ENCODE measurements at places on chromosomes 11 and 22.

DNA sequence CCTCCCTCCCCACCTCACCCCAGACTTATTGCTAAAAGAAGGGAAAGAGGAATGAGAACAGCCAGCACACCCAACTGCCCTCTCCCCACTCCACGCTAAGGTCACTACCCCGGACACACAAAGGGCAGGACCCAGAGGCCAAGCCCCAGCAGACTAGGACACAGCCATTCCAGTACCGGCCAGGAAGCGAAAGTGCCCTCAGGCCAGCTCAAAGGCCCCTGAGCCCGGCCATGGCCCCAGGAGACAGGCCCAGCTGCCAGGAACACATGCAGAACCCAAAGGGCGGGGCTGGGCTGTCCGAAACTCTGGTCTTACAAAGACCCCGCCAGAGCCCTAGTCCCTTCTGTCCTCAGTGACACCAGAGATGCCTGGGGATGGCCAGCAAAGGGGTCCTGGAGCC lies 5.5 kb downstream of the RCOR2 start:
- no peak for DNase-seq

GRCh38 chr11:120774591-120775386 lies 249.1 kb upstream of the TBCEL start:
- no peak for DNase-seq

GRCh38 chr11:3134218-3134621 lies 30.9 kb downstream of the OSBPL5 start:
- no peak for DNase-seq

GRCh38 chr11:67448220-67448609 lies 4.3 kb downstream of the GPR152 start:
- DNase-seq = no peak

- no peak for DNase-seq
These were observed 35.4 kb upstream of the LMO1 start for GRCh38 chr11:8298801-8299786.

DNA sequence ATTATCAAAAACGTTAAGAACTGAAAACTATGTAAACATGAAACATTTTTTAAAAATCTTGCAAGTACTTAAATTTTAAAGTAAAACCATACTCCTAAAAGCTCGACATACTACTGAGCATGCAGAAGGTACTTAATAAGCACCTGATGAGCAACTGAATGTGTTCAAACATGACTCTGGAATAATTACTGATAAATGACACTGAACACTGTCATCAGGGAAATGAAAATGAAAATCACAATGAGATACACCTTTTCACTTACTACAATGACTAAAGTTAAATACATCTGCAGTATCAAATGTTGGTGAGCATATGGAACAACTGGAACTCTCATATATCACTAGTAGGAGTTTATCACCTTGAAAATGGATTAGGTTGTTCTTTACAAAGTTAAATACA lies 65.2 kb downstream of the PICALM start:
- no peak for DNase-seq

GRCh38 chr11:133425245-133425644 lies 107.1 kb downstream of the OPCML start:
- DNase-seq = no peak

GRCh38 chr11:128190312-128190711 lies 397.0 kb downstream of the ETS1 start:
- no peak for DNase-seq

- peak; percentile 22 for DNase-seq
These were observed 18.2 kb upstream of the SYN3 start for GRCh38 chr22:33076343-33076742.

DNA sequence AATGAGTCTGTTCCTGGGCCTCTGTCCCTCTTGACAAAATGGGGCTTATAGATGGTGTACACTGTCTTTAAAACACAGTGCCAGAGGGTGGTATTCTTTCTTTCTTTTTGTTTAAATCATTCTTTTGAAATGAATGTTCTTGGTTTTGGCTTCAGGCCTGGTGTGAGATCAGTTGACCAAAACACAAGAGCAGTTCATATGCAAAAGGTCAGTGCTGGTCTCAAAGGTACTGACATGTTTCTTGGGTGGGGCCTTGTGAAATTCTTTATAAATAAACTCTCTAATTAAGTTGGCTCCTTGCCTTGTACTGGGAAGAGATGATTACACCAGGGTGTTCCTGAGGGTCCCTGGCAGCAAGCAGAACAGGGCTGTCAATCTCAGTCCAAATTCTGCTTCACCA lies 110.0 kb downstream of the FBXO7 start:
- no peak for DNase-seq

DNA sequence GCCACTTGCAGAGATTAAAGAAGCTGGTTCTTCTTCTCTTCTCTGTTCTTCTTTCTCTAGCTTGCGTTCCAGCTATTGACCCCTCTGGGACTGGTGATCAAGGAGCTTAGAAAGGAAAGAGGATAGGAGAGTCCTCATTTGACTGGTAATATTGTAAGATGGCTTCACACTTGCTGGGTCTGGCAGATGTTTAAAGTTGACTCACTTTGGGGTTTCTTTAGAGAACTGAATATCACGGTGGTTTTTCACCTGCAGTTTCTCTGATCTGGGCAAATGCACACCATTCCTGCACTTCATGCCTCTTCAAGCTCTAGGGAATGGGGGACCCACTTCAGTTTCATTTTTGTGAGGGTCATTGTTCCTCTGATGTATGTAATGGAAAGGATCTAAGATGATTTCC lies 41.8 kb upstream of the DEUP1 start:
- DNase-seq = no peak

- no peak for DNase-seq
These were observed 84.6 kb upstream of the PHOX2A start for GRCh38 chr11:72328366-72329224.

DNA sequence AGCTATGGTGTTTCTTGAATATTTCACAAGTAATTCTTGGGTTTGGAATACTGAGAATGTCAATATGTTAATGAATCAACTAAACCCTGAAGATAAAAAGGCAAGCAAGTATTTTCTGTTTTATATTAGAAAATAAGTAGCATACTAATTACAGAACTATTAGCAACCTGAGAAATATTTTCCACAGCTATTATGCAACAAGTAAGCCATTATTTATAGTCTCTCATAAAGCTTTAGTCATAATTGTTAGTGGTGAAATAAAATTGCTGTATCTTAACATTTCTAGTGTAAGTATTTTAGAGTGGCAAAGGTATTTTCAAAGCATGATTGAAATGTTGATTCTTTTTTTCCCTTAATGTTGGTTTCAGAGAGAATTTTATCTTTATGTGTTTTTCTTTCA lies 53.3 kb downstream of the FAR1 start:
- no peak for DNase-seq

GRCh38 chr11:61008971-61009370 lies 37.5 kb downstream of the CD6 start:
- DNase-seq = no peak

GRCh38 chr22:20046730-20047129 lies 25.8 kb downstream of the TANGO2 start:
- DNase-seq = no peak

DNA sequence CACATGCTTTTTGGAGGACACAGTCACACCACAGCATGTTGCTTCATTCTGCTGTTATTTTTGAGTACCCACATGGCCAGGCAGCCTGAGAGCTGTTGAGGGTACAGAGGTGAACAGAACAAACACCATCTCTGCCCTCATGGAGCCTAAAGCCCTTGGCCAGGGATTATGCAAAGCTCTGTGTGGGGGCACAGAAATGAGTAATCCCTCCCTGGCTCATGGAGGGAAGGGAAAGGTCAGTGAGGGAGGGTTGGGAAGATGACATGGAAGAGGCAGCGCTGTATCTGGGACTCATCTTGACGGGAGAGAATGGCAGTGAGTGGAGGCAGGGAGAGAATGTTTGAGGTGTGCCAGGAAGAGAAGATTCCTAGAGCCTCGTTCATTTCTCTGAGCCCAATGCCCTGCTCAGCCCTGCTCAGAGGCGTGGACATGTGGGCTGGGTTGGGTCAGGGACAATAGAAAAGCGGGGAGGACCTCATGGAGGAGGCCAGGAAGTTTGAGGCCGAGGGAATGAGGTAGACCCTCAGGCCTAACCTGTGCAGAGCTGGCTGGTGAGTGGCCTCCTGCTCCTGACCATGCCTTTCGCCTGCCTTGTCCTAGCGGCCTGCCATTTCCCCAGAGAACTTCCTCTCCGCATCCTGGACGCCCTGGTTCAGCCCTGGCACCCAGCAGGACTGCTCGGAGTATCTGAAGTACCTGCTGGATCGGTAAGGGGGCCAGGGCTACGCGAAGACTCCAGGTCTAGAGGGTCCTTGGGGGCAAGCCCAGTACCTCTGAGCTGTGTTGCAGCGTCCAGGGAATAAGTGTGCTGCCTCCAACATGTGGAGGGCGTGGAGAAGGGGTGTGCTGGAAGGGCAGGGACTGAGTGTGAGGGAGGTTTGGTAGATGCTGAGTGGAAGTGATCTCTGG lies 19.8 kb downstream of the USP35 start:
- no peak for DNase-seq

- no peak for DNase-seq
These were observed 114.5 kb upstream of the CRYBB3 start for GRCh38 chr22:25085156-25085555.

- no peak for DNase-seq
These were observed 131.9 kb downstream of the TEAD1 start for GRCh38 chr11:12806113-12806512.

GRCh38 chr22:29245626-29246385 lies 22.0 kb downstream of the RHBDD3 start:
- peak; percentile 50 for DNase-seq

DNA sequence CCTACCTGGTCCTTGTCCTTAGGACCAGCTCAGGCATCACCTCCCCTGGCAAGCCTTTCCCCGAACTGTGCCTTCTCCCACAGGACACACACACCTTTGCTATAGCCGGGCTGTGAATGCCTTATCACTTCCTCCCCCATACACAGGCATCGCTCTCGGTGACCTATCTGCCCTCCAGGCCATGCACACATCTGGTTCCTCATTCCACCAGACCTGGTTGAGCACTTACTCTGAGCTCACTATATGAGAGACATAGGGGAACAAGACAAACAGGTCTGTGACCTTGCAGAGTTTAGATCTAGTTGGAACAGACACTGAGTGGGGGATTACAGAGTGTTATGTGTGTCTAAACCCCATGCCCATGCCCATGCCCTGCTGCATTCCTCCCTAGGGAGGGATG lies 3.1 kb upstream of the BCR start:
- no peak for DNase-seq

GRCh38 chr22:38981992-38982927 lies at the start of gene APOBEC3B:
APOBEC3B (plus strand) TSS chr22:38982347; CDS start chr22:38982454, 107 bp downstream.
- DNase-seq = peak; percentile 96

DNA sequence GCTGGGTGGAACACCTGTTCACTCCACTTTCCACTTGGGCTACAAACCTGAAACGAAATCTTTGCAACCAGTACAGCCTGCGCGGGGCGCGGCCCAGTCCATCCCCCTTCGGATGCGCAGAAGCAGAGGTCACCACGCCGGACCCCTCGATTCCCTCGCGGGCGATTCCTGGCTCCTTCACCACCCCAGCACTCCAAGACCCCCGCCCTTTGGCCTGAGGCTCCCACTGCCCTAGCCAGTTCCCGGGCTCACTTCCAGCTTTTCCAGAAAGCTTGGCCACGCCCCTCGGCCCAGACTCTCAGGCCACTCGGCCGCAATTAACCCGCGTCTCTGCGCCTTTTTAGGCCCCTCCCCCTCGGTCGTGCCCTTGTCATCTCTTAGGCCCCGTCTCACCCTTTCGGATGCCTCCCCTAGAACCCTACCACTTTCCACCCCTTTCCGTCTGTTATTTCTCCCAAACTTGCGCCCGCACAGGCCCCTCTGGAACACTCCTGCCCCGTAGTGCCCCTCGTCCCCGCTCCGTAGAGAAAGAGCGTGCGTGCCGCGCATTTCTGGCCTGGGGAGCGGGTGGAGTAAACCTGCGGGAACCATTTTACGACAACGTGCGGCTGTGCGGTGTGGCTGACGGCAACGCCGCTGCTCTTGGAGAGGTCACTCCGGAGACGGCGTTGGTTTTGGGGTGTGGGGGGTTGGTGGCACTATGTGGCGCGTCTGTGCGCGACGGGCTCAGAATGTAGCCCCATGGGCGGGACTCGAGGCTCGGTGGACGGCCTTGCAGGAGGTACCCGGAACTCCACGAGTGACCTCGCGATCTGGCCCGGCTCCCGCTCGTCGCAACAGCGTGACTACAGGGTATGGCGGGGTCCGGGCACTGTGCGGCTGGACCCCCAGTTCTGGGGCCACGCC lies at the start of gene DLAT:
TSS of gene DLAT (plus strand) at position 636 of the 906 bp plus-strand sequence. CDS start at position 701, 65 bp downstream.
- peak; percentile 91 for DNase-seq

DNA sequence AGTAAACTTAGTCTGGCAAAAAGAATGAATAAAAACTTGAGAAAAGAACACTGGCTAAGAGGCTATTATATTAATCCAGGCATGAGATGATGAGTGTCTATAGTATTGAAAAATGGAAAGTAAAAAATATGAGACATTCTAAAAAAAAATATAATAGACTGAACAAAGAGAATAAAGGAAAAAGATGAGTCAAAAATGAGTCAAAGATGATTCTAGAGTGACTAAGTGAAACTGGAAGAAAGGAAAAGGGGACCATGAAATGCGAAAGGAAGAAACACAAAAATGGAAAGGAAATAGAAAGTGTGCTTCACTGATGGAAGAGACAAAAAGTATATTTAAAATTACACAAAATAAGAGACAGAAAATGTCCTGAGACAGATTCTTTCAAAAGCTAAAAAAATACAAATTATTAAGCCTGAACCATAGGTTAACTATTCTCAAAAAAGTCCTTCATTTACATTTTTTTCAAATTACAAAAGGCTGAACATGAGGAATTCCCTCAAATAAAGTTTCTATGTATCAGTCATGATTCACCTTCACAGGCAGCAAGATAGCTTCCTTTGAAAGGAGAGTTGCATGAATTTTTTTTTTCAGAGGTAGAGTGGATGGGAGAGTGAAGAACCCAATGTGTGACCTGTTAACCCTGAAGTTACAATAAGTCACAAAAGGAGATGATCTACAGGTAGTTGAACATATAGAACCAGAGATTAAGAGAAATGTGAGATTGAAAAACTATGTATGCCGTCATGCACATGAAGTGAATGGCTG lies 75.2 kb downstream of the EIF3M start:
- DNase-seq = peak; percentile 70

DNA sequence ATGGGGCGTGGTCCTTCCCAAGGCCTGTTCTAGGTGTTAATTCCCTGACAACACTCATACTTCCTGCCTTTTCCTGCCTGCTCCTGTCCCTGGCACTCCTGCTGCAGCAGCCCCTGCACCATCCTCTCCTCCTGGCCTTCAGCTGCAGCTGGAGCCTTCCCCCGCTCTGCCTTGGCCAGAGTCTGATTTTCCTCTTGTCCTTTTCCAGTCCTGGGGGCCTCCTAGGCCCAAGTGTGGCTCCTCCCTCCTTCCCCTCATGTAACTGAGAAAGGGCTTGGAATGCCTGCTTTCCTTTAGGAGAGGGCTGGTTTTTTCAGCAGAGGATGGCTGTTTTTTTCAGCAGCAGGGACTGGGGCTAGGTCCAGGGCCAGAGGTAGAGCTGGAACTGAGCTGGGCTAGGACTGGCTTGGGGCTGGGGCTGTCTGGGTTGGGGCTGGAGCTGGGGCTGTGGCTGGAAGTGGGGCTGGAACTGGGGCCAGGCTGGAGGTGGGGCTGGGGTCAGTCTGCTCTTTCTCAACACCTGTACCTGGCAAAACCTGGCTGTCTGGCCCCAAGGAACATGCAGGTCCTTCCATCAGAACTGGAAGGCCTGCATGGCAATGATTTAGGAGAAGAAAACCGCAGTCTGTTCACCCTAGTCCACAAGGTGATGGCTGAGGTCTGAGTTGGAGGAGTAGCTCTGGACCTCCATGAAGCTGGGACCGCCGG lies 23.6 kb downstream of the ZC3H7B start:
- DNase-seq = no peak

GRCh38 chr11:44333271-44334218 lies 23.6 kb upstream of the ALX4 start:
- peak; percentile 50 for DNase-seq

- DNase-seq = no peak
These were observed 43.6 kb downstream of the GALNT18 start for GRCh38 chr11:11577932-11578911.

GRCh38 chr11:130452176-130452575 lies 3.7 kb downstream of the ADAMTS15 start:
- no peak for DNase-seq

Measured in RKO (cell line).